MCF 10A (cell line): ENCODE measurements at places on chromosomes 7 and 10.

GRCh38 chr10:129447486-129447885, 19.6 kb upstream of the MGMT start:
- DNase-seq = no peak

DNA sequence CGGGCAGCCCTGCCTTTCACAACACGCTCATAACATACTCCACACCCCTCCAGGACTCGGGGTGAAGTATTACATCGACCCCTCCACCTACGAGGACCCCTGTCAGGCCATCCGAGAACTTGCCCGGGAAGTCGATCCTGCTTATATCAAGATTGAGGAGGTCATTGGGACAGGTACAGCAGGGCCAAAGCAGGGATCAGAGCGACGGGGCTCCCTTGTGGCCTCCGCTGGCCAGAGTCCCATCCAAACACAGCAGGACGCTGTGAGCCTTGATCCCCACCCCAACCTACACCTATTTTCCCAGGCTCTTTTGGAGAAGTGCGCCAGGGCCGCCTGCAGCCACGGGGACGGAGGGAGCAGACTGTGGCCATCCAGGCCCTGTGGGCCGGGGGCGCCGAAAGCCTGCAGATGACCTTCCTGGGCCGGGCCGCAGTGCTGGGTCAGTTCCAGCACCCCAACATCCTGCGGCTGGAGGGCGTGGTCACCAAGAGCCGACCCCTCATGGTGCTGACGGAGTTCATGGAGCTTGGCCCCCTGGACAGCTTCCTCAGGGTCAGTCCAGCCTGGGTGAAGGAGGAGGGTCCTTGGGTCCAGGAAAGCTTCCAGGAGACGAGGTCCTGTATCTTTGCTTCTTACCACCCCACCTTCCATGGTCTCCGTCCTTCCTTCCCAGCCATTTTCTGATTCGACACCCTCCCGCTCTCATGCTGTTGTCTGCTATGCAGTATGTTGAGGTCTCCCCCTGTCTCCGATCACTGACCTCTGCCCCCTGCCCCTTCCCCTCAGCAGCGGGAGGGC, 13.5 kb downstream of the EPHB6 start:
- DNase-seq = no peak

DNA sequence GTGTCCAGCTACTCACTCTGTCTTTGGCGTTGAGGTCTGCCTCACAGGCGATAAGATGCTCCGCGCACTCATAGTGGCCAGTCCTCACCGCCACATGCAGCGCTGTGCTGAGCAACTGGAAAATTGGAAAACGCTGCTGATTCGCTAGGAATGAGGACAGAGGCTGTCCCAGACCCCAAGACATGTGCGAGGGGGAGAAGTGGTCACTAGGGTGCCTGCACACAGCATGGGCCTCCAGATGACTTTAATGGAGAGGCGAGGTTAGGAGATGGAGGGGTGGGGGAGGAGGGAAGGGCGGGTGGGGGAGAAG, 5.2 kb downstream of the ANKRD1 start:
- no peak for DNase-seq

DNA sequence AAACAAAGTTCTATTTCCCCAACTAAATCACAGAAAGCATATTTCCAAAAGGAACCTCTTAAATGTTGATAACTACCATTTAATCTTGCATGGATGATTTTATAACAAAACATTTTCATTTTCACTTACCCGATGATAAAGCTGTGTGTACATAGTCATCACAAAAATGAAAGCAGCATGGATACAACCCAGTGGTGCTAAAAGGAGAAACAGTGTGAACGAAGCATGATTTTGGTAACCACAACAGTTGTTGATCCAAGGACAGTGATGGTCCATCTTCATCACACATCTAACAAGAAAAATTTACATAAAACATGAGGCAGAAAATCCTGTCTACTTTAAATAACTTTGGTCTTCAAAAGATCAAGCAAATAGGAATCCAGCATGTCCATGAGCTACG, 4.7 kb downstream of the ZDHHC6 start:
- no peak for DNase-seq

DNA sequence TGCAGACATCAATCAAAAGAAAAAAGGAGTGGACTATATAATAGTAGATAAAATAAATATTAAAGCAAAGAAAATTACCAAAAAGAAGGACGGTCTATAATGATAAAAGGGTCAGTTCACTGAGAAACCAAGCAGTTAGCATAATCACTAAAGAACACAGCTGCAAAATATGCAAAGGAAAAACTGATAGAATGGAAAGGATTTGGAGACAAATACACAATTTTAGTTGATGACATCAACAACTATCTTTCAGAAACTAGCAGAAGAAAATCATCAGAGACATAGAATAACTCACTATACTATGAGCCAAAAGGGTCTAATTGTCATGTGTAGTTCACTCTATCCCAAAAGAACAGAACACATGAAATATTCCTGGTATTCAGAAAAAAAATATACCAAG, 316.4 kb upstream of the IGFBP3 start:
- no peak for DNase-seq

- DNase-seq = no peak
Observed at GRCh38 chr7:92873776-92874175, 37.4 kb upstream of the CDK6 start.

GRCh38 chr10:75744261-75744660, 312.8 kb downstream of the LRMDA start:
- DNase-seq = no peak

- DNase-seq = peak; percentile 29
Observed at GRCh38 chr7:149027611-149028345, 527 bp downstream of the PDIA4 start.

DNA sequence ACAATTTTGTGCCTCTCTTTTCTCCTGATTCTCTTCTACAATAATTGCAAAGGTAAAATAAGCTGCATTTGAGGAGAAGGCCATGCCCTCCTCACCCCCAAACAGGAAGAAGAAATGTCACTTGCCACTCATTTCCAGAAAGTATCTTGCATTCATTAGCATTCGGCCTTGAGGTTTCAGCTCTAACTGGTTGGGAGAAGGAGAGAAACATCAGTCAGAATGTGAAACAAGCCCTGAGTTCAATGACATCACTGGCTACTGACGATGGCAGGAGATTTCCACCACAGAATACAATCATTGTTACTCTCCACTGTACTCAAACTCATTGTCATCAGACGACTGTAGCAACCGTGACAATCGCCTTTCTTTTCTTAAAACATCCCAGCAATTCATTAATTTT, 72.8 kb downstream of the PRKCQ start:
- DNase-seq = no peak
